ENCODE measurements at places on chromosomes 13 and 19.

GRCh38 chr19:8036434-8037099 is 16.0 kb upstream of the CCL25 start:
- no peak for DNase-seq

GRCh38 chr13:79531542-79532254 is 50.7 kb downstream of the NDFIP2 start:
- no peak for DNase-seq

GRCh38 chr13:113090806-113091205 is 14.8 kb upstream of the F7 start:
- DNase-seq = no peak

GRCh38 chr19:45251452-45252354 is 632 bp downstream of the MARK4 start:
- peak; percentile 79 for DNase-seq

All from GM13977 (cell line).